Tibial artery (tissue), 4 donors: ENCODE measurements at places on chromosomes 2 and 18.

DNA sequence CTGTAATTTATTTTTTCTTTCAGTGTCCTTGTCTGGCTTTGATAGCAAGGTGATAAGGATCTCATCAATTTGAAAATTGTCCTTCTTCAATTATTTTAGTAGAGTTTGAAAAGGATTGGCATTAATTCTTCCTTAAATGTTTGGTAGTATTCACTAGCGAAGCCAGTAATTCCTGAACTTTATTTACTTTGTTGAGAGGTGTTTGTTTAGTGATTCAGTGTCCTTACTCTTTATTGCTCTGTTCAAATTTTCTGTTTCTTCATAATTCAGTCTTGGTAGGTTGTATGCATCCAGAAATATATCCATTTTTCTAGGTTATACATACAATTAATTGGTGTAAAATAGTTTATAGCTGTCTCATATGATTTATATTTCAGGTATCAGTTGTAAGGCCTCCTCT is 676.7 kb upstream of the POU3F3 start:
- DNase-seq = no peak

DNA sequence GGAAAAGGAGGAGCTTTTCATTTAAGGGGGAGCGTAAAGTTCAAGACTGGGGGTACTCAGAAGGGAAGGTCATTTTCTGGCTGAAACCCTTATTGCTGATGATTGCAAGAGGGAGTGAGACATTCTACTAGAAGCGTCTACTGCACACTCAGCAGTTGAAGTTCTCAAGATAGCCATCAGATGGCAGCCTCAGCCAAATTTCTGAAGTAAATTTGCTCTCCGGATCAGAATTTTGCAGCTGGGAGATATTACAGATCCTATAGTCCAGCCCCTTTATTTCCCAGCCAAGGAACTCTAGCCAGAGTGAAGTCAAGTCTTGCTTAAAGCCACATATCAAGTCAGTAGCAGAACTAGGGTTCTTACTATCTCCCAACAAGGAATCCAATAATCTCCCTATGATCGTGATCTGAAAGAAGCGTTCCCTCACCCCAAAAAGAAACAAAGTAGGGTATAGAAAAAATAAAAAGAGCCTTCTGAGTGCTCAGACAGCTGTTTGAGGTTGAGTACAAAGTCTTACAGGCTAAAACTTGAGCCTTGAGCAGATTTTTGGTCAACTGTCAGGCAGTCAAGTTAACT is 24.0 kb downstream of the RAX start:
- DNase-seq = no peak

DNA sequence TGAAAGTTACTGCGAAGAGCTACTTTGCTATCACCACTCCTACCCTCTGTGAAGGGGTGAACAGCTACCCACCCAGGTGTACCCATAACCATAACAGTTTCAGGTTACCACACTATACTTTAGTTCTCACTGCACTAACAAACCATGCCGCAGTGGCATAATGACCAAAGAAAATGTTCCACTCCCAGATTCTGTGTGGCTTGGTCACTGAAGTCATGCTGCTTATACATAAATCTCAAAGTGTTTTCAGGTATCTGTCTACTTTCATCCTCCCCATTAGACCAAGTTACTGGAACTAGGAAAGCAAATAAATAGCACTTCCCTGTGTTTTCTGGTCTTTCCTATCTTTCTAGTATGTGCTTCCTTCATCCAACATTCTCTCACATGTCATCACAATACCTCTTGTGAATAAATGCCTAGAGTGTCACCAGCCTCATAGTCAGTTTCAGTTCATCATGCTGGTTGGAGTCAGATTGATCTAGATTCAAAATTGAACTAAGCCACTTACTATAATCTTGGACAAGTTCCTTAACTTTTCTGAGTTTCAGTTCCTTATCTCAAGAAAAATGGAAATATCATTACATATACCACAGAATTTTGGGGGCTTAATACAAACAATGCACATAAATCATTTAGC is 293.6 kb downstream of the FSIP2 start:
- DNase-seq = no peak

GRCh38 chr2:10308866-10309265 is 6.2 kb downstream of the HPCAL1 start:
- DNase-seq = no peak

DNA sequence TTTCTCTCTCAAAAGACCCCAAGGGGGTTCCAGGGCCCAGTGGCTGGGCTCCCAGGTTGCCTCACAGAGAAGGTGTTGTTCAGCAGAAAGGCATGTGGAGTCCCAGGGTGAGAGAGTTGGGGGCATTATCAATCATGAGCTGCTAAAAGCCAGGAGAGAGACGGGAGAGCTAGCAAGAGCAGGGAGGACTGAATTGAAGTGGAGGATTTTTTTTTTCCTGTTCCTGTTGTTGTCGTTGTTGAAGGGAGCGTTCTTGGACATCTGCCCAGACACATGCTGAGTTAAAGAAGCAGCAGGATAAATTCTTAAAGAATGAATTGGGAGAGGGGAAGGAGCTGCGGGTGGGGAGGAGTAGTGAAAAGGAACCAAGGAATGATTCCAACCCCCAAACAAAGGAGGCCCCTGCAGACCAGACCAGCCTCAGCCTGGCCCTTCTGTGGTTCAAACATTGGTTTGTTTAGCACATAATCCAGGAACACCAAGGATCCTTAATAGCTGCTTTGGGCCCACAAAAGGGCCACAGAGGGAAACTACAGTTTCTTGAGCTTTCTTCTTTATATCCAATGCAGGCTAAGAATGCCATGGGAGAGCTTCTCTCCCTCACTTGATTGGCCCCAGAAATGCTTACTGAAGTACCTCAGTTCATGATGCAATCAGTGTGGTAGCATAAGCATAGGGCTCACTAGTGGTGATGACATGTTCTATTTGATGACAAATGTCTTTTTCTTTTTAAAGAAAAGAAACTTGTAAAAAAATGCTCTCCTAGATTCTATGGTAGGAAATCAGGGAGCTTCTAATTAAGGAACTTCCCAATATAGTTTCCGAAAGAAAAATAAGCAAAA is 146.0 kb downstream of the SETBP1 start:
- peak; percentile 89 for DNase-seq

- no peak for DNase-seq
Measured at GRCh38 chr2:227214622-227215041, 50.2 kb downstream of the COL4A3 start.
